ENCODE measurements at places on chromosomes 4 and X.

- DNase-seq: no peak
These were observed 156.0 kb upstream of the BCOR start for GRCh38 chrX:40253771-40254170.

GRCh38 chr4:37882665-37883296 is 8.1 kb upstream of the TBC1D1 start:
- DNase-seq: no peak

DNA sequence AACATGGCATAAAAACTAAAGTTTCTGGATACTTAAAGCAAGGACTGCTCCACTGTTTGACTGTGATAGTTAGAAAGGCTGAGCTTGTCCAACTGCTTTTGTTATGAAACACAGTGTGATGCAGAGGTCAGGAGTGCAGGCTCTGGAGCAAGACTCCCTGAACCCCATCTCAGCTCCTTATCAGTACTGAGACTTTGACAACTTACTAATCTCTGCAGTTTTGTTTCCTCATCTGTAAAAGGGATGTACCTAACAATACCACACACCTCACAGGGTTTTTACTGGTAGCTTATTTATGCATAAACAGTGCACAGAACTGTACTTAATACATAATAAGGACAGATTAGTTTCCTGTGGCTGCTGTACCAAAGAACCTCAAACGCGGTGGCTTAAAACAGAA is 804.3 kb downstream of the FSTL5 start:
- no peak for DNase-seq

DNA sequence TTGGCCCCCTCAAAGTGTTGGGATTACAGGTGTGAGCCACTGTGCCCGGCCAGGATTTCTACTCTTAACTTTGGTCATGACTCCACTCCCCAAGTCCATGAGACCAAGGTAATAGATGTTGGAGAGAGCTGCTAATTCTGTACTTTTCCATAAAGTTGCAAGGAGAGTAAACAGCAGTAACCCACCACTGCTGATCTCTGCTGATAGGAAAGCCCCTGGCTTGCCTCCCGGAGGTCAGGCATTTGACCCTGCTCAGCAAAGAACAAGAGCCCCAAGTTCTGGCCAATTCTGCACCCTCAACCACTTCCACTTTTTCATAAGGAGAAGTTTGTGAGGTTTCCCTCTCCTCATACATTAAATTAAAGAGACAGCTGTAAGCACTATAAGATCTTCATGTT is 143.0 kb downstream of the RASL11B start:
- DNase-seq: no peak

GRCh38 chrX:26050099-26050498 is 88.0 kb upstream of the MAGEB18 start:
- no peak for DNase-seq
